Adrenal gland (tissue), 19 donors: ENCODE measurements at places on chromosomes 6 and 20. TPM values are rescaled to one million over a fixed set of nuclear protein-coding genes. Genes with fewer than 3 reads are reported as not detected.
A peak's percentile ranks its signal among the peaks of the same experiment; 100 is the strongest.

DNA sequence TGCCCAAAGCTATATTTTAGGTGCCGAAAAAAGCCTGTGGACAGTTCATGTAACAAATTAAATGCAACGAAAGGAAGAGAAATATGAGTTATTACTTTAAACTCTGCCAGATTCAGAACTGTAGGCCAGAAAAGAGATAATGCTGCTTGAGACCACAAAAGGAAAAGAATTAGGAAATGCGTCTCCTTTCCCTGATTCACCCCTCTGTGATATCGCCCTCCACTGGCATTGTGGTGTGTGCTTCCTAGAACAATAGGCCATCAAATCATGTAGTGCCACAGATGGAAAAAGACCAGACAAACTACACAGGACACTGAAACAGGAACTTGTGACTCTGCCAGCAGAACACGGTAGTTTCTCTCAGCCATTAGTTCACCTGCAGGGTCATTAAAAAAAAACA, 14.7 kb upstream of the LAMA4 start:
- no peaks in the 10 kb centered on the region for H3K4me1 ChIP-seq
- H3K27ac ChIP-seq, result no peak overlapping the region
- no peak for DNase-seq
- H3K27me3 ChIP-seq, result no peaks in the 10 kb centered on the region

DNA sequence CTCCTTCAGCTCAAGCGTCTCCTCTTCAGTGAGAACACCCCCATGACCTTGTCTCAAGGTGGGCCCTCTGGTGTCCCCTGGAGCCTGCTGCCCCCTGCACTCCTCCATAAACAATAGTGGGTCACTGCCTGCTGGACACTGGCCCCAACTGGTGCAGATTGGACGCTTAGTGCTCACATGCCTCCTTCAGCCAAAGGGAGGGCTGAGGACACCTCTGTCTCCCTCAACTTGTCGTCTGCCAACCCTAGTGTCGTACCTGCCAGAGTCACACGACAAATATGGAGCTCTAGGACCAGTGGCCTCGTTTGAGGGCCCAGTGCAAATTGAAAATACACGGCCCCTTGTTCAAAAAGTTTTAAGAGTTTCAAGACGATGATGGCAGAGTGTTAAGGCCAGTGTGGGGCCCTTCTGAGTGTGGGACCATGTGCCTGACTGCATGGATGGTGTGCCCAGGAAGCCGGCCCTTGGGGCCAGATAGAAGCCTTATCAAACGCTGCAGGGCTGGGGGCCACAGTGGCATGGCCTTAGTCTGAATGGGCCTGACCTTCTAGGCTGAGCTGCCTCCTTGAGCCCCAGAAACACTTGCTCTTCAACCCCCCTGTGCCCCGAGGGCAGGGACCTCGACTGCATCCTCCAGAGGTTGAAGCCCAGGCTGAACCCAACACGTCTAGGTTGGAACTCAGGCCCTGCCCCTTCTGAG, 20.1 kb downstream of the APCDD1L start:
- no peaks in the 10 kb centered on the region for H3K4me1 ChIP-seq
- no peak overlapping the region for H3K27ac ChIP-seq
- no peaks in the 10 kb centered on the region for H3K27me3 ChIP-seq
- DNase-seq, result no peak

GRCh38 chr20:32064667-32065066, 12.6 kb downstream of the HCK start:
- H3K27me3 ChIP-seq, result no peaks in the 10 kb centered on the region
- no peak overlapping the region for H3K27ac ChIP-seq
- no peaks in the 10 kb centered on the region for H3K4me1 ChIP-seq
- no peak for DNase-seq
- no peaks in the 10 kb centered on the region for H3K36me3 ChIP-seq
- no peak overlapping the region for H3K4me3 ChIP-seq

DNA sequence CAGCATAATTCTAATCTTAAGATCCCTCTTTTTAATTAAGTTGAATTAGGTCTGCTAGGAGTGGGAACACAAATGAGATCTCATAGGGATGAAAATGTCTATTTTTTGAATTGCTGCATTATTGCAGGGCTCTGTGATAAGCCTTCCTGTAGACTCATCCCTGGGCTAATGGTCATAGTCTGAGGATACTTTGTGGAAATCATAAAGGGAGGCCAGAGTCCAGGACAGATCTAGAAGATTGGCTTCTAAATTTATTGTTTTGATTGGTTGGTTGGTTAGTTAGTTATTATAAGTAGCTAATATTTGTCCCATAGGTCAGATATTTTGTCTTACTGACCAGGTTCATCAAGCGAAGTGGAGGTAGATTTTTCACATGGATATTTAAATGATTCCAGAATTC, 142.3 kb downstream of the AKAP7 start:
- peaks cover 5% of the 10 kb centered on the region for H3K4me1 ChIP-seq
- H3K36me3 ChIP-seq, result no peaks in the 10 kb centered on the region
- no peak overlapping the region for H3K4me3 ChIP-seq
- no peaks in the 10 kb centered on the region for H3K27me3 ChIP-seq
- no peak for DNase-seq

DNA sequence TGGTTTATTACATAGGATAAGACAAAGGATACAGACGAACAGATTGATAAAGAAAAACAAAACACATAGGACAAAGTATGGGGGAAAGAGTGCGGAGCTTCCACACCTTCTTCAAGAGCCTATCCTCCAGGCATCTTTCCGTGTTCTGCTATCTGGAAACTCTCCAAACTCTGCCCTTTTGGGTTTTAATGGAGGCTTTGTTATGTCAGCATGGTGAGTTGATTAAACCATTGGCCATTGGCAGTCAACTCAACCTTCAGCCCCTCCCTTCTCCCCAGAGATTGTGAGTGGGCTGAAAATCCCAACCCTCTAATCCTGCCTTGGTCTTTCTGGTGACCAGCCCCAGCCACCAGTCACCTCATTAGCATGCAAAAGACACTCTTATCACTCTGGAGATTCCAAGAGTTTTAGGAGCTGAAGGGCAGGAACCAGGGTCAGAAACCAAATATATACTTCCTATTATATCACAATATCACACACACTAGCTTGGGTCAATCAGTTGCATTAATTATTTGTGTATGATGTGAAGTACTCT, 23.8 kb downstream of the HLA-DOB start:
- H3K4me1 ChIP-seq, result no peaks in the 10 kb centered on the region
- no peak overlapping the region for H3K4me3 ChIP-seq
- peaks cover 25% of the 10 kb centered on the region for H3K27me3 ChIP-seq
- H3K36me3 ChIP-seq, result no peaks in the 10 kb centered on the region
- H3K27ac ChIP-seq, result no peak overlapping the region
- DNase-seq, result no peak

GRCh38 chr6:142335415-142335814, 33.6 kb downstream of the ADGRG6 start:
- H3K4me3 ChIP-seq, result no peak overlapping the region
- no peak overlapping the region for H3K27ac ChIP-seq
- H3K4me1 ChIP-seq, result no peaks in the 10 kb centered on the region
- H3K36me3 ChIP-seq, result no peaks in the 10 kb centered on the region

DNA sequence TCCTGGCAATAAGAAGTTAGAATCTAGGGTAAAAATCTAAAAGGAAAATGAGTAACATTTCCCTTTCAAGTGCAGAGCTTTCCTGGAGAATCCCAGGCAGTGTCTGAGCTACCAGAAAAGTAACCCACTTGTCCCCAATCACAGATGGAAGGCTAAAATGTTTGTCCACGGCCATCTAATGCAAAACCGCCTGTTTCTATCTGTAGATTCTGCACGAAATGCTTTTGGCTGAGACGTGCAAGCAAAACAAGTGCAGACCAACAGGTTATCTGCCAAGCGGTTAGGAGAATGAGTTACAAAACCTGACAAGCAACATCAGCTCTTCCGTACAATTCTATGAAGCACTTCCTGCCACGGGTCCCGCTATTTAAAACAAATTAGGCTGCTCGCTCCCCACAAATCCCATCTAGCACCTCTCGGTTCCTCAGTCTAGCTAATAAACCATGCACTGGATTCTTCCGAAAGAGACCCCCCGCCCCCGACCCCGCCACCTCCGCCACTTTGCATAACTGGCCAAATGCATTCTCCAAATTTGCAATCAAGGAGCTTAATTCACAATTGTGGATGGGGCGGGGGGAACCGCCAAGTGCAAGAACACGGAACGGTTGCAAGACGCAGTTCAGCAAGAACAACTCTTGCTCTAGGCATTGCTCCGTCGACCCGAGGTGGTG, 1.4 kb downstream of the ELOVL5 start:
- H3K4me3 ChIP-seq, result peak overlapping the region; percentile 87
- H3K27me3 ChIP-seq, result no peaks in the 10 kb centered on the region
- peaks cover 8% of the 10 kb centered on the region for H3K4me1 ChIP-seq
- H3K27ac ChIP-seq, result peak overlapping the region; percentile 96

DNA sequence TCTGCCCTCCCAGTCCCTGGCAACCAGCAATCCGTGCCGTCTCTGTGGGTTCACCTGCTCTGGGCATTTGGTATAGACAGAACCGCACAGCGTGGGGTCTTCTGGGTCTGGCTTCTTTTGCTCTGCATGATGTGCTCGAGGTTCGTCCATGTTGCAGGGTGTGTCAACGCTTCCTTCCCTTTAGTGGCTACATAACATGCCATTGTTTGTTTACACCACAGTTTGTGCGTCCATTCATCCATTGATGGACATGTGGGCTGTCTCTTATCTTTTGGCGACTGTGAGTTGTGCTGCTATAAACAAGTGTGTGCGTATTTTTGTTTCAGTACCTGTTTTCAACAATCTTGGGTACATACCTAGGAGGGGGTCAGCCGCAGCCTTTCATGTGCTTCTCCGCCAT, 149.5 kb upstream of the RPS6KA2 start:
- DNase-seq, result no peak
- H3K27me3 ChIP-seq, result no peaks in the 10 kb centered on the region
- H3K4me3 ChIP-seq, result no peak overlapping the region
- no peaks in the 10 kb centered on the region for H3K36me3 ChIP-seq
- H3K4me1 ChIP-seq, result no peaks in the 10 kb centered on the region
- H3K27ac ChIP-seq, result no peak overlapping the region

- no peak overlapping the region for H3K4me3 ChIP-seq
- H3K4me1 ChIP-seq, result no peaks in the 10 kb centered on the region
- H3K27me3 ChIP-seq, result no peaks in the 10 kb centered on the region
- DNase-seq, result no peak
Measured at GRCh38 chr6:111922454-111923297, 49.4 kb upstream of the FYN start.

- H3K27me3 ChIP-seq, result no peaks in the 10 kb centered on the region
- H3K4me1 ChIP-seq, result peaks cover 17% of the 10 kb centered on the region
- no peak for DNase-seq
- H3K4me3 ChIP-seq, result no peak overlapping the region
Measured at GRCh38 chr20:45052698-45053429, 48.1 kb downstream of the KCNS1 start.

DNA sequence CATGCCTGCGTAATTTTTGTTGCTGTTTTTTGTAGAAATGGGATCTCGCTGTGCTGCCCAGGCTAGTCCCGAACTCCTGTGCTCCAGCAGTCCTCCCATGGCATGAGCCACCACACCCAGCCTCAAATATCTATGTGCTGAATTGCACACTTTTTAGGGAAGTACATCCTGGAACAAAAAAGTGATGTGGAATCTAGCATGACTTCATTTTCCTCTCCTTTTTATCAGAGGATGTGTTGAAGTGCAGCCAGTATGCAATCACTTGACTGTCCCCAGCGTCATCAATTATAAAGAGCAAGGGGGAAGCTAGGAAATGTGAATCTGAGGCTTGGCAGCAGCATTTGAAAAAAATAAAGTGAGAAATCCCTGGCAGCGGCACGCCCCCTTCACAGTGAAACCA, 6.4 kb upstream of the EXOC2 start:
- peaks cover 4% of the 10 kb centered on the region for H3K27me3 ChIP-seq
- H3K27ac ChIP-seq, result no peak overlapping the region
- H3K36me3 ChIP-seq, result no peaks in the 10 kb centered on the region
- no peaks in the 10 kb centered on the region for H3K4me1 ChIP-seq
- H3K4me3 ChIP-seq, result no peak overlapping the region

- H3K27me3 ChIP-seq, result no peaks in the 10 kb centered on the region
- H3K27ac ChIP-seq, result no peak overlapping the region
- DNase-seq, result no peak
- H3K4me1 ChIP-seq, result peaks cover 6% of the 10 kb centered on the region
- H3K36me3 ChIP-seq, result no peaks in the 10 kb centered on the region
- no peak overlapping the region for H3K4me3 ChIP-seq
Measured at GRCh38 chr6:42401613-42401951, 50.1 kb downstream of the TRERF1 start.

- H3K36me3 ChIP-seq, result no peaks in the 10 kb centered on the region
- no peak overlapping the region for H3K27ac ChIP-seq
- no peaks in the 10 kb centered on the region for H3K4me1 ChIP-seq
- no peaks in the 10 kb centered on the region for H3K27me3 ChIP-seq
- DNase-seq, result no peak
Measured at GRCh38 chr6:116847227-116847626, 18.3 kb upstream of the GPRC6A start.

Gene GGTLC1
- not detected for total RNA-seq

Gene SGK2
- total RNA-seq, result 0.41 TPM

Gene GGT7
- 11.0 TPM for total RNA-seq

Gene BPIFA1
- not detected for total RNA-seq

Gene ORC3
- 30.5 TPM for total RNA-seq

Gene PLEKHG1
- total RNA-seq, result 4.5 TPM

Gene CFAP206
- 1.0 TPM for total RNA-seq

Gene CASS4
- total RNA-seq, result 1.9 TPM

Gene LY6G6F
- 0.44 TPM for total RNA-seq

Gene ROS1
- not detected for total RNA-seq

Gene RARS2
- 62.9 TPM for total RNA-seq
